Mesendoderm (in vitro differentiated cells): ENCODE measurements at places on chromosomes 1 and 21.
A peak's percentile ranks its signal among the peaks of the same experiment; 100 is the strongest.

GRCh38 chr1:163467289-163467688, 145.5 kb downstream of the NUF2 start:
- no peak for DNase-seq

DNA sequence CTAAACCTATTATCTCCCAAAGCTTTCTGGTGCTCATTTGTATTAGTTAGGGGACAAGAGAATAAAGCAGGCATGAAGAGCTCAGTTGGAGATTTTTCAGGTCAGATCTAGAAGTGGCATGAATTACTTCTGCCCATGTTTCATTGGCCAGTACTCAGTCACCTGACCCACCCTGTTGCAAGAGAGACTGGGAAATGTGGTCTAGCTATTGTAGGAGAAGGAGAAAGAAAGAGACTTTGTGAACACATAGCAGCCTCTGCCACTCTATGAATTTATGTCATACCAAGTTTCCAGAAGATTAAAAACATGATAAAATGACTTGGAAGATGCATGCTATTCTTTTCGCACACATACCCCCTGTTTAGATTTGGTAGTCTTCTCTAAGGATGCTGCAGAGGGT, 302.3 kb upstream of the RUNX1 start:
- no peak for DNase-seq

DNA sequence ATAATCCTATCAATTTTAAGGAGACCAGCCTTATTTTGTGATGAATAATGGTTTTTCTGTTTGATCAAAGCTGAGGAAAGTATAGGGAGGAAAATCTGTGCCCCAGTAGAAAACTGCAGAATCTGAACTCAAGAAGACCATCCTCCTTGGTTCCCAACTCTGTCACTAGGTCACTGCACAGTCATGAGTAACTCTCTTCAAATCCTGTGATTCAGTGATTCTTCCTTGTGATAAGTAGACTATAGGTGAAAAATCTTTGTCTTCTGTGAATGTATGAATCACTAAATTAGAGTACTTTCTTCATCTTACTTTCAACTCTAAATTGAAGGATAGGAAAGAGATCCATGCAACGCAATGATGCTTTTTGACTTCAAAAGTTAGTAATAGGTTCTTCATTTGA, 13.3 kb upstream of the OR2L5 start:
- DNase-seq, result no peak

DNA sequence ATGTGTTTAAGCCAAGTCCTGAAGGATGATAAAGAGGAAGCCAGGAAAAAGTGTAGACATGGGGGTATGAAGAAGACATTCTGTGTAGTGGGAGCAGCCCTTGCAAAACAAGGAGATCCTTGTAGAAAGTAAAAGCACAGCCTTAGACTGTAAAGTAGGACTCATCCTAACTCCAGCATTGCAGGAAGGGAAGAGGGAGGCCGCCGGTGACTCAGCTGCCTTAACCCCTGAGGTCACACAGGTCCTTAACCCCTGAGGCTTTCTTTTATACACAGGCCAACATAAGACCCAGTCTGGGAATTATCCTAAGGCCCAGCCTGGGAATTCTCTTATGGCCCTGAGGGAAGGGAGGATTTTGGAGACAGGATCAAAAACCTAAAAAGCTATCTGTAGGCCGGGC, 18.0 kb downstream of the PGM1 start:
- peak; percentile 48 for DNase-seq
